ENCODE measurements at places on chromosomes 3 and 15.

DNA sequence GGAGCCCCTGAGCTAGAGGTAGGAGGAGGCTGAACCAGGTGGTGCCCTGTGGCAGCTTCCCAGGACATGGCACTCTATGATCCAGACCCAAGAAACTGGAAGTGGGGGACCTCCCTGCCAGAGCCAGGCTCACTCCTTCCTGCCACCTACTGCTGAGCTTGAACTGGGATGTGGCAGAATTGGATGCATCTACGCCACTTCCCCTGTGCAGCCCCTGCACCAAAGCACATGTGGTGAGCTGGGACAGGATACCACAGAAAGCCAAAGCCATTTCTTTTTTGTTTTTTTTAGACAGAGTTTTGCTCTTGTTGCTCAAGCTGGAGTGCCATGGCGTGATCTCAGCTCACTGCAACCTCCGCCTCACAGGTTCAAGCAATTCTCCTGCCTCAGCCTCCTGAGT lies 518.0 kb upstream of the PPP2R3A start:
- no peak for DNase-seq

DNA sequence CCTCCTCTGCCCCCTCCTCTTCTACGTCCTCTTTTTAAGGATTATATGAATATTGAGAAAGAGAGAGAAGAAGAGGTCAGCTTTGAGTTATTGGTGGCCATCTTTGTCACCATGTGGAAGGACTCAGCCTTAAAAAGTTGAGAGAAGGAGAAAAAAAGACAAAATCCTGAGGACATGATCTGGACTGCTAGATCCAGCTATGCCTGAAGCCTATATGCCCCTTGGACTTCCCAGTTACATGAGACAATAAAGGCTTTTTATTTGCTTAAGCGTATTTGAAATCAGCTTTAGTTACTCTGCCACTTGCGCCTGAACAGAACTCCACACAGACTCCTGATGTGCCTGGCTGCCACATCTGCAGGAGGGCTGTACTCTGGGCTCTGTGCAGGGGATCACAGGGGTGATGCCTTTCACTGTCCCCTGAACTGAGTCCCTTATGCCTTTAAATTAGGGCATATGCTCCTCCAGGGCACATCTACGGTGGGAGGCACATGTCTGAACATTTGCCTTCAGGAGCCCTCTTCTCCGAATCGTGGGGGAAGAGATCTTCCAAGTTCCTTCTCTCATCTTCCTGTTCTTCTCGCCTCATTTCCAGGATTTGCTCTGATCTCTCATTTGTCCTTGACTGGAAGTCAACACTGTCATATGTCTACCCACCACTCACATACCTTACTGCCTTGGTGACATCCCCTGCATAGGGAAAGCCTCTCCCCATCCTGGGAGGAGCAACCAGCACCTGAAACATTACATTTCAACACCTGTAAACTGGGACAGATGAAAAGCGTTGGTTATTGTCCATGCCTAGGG lies 14.0 kb upstream of the PLA2G4E start:
- no peak for DNase-seq

DNA sequence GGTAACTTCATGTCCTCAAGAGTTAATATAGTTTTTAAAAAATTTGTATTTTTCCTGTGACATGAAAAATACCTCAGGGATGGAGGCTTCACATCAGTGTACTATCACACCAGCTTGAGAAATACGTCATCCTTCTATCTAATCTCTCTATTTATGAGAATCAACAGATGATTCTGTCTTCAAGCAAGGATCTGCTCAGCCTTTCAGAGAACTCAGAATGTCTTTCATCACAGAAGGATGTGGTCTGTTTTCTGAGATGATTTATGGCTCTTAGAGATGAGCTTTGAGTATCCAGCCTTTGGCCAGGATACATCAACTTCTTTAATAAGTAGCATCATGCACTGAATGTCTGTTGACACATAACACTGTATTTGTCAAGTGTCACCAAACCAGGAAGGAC lies 193.9 kb downstream of the DTWD1 start:
- no peak for DNase-seq

GRCh38 chr3:159080821-159081220 lies 279.0 kb downstream of the MFSD1 start:
- DNase-seq = no peak

DNA sequence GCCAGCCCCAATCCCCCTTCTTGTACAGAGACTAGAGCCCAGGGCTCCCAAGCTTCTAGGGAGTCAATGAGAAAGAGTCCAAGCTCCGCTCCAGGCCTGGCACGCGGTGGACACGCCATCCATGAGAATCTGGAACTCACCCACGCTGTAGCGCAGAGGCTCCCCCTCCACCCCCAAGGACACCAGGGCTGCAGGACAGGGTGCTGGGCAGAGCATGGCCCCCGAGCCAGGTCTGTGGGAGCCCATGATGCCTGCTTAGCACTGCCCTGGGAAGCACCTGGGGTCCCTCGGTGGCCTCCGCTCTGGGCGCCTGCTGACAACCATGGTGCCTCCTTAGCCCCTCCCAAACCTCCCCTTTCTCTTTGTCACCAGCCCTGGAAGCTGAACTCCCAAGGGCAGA lies 28.5 kb downstream of the ACSBG1 start:
- DNase-seq = no peak

DNA sequence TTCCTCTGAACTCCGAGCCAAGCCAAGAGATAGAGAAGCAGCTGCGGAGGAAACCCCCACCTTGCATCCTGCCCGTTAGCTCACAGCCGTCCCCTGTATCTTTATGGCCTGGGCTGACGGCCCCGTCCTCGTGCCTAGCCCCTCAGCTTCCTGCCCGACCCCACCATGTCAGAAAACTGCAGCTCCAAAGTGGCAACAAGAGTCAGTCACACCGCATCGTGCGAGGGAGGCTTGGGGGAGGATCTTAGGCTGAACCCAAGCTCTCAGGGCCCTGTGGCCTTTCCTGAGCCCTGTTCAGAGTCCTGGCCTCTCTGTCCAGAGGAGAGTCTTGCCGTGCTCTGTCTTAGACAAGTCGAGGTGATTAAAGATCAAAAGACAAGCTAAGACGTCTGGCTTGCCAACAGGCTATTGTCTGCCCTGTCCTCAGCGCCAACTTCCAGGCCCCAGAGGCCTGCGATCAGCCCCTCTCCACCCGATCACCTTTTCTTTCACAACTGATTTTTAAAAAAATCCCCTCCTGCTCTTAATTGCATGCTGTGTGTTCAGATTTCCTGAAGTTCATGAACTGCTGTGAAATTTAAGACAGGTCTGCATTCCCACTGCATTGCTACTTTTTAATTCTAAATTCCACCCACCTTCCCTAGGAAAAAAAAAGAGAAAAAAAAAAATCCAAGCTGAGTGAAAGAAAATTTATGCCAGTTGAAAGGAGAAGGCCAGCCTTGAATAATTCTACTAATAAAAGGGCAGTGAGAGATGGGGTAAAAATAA lies 89.7 kb upstream of the WNT5A start:
- no peak for DNase-seq

- no peak for DNase-seq
These were observed 33.1 kb upstream of the GLCE start for GRCh38 chr15:69127306-69127705.

GRCh38 chr15:66008940-66009562 lies 139.8 kb downstream of the RAB11A start:
- no peak for DNase-seq

GRCh38 chr15:67190326-67190725 lies 64.1 kb downstream of the AAGAB start:
- no peak for DNase-seq

DNA sequence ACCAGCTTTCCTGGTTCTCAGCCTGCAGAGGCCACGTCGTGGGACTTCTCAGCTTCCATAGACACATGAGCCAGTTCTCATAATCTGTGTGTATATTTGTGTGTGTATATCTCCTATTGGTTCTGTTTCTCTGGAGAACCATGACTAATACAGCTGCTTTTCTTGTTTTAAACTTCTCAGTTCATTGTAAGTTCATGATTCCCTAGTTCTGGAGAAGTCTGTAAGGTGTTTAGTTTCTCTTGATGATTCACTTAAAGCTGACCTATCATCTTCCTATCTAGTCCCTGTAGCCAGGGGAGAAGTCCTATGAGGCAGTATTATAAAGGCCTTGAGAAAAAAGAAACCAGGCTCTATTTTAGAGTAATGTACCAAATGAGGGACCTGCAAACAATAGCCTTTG lies 147.7 kb downstream of the RYR3 start:
- DNase-seq = no peak

GRCh38 chr3:122014741-122015140 lies 7.3 kb downstream of the ILDR1 start:
- DNase-seq = no peak
